ENCODE measurements at places on chromosomes 12 and 14. TPM values are rescaled to one million over a fixed set of nuclear protein-coding genes. Genes with fewer than 3 reads are reported as not detected.

- no peak for DNase-seq
These were observed 847.8 kb downstream of the RPS29 start for GRCh38 chr14:48738186-48738925.

DNA sequence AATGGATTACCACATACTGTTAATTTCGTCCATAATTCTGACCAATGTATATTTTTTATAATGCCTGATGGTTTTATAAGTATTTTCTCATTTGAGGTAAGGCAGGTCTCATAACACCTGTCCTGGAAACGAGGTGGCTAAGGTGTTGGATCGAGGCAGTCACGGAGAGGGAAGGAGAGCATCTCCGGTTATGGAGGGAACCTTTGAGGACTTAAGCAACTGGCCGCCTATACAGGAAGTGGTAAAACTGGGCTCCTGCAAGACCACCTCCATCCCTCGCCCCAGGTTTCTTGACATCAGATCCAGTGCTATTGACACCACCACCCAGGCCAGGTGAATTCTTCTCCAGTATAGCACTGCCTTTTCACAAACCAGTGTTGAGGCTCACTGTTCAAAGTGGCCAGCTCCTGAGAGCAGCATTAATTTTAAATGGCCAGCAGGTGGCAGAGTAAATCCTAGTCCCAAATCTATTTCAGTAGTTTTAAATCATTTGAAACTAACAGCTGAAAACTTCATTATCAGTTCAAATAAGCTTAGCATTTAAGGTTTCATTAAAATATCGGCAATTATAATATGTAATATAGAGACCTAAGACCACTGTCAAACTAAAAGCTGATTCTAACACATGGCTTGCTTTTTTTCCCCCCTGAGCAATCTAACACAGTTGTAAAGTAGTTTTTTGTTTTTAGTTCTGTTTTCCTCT, 100.8 kb downstream of the PPM1A start:
- DNase-seq: peak; percentile 62

DNA sequence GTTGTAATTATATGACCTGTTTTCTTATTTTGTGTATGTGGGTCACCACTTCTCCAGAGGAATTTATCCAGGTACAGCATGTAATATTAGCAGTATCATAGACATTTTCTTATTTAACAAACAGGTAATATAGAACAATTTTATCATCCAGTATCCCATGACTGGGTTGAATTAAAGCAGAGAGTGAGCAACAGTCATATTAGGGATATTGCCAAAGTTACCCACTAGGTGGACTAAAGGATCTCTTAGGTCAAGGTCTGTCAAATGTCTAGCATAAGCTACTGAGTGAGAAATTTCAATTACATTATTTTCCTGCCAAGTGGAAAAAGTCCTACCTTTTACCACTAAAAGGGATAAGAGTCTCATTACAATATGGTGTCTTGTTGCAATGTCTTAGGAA, 62.1 kb upstream of the TRIM9 start:
- no peak for DNase-seq

Gene TRPV4
- 1.2 TPM for polyA plus RNA-seq

Gene TAS2R31
- 1.8 TPM for polyA plus RNA-seq

Gene ASB2
- polyA plus RNA-seq: 26.4 TPM

Gene RNF212B
- not detected for polyA plus RNA-seq

Gene MSRB3
- 45.6 TPM for polyA plus RNA-seq

Gene PROX2
- polyA plus RNA-seq: 0.22 TPM

- peak; percentile 29 for DNase-seq
These were observed 63.3 kb upstream of the HSPB8 start for GRCh38 chr12:119115296-119115905.

DNA sequence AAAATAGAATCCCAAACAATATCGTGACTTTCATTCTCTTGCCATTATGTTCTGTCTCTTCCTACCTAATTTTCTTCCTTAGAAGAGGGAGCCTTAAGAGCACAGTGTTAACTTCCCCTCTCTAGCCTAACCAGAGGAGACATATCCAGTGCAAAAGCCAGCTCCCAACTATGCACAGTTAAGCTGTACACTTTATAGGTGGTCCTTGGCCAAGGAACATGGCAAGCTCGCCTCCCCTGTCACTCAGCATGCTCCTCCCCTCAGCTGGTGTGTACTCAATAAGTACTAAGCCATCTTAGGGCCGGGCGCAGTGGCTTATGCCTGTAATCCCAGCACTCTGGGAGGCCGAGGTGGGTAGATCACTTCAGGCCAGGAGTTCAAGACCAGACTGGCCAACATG, 255.1 kb upstream of the TMPO start:
- no peak for DNase-seq

DNA sequence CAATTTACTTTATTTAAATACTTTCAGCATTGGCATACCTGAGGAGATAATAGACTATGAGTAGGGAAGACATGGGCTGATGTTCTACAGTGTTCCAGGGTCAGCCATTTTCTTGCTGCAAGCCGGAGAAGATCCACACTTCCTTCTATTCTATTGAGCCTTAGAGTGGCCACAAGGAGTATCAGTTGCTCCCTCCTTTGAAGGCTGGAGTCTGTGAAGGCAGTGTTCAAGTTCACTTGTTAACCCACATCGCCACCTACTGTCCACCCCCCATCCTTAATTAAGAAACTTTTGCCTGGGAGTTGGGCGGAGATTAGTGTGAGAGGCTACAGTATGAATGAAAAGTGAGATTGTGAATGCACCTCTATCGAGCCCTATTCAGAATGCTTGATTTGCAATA, 666.6 kb downstream of the NRXN3 start:
- no peak for DNase-seq

Gene SBNO1
- polyA plus RNA-seq: 19.5 TPM

Gene SYNDIG1L
- not detected for polyA plus RNA-seq

DNA sequence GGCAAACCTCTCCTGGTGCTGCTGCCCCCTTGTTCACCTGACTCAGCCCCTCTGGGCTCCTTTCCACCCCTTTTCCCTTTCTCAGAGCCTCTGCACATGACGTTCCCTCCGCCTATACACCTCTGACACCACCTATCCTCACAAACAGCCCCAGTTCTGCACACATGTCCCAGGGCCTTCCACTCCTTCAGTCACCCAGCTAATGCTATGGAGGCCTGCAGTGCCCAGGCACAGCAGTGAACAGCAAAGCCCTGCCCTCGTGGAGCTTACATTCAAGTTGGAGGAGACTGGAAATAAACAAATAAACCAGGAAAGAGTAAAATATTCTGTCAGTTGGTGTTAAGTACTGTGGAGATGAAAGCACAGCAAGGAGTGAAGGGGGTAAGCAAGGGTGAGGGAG, 38.5 kb upstream of the MDM1 start:
- no peak for DNase-seq

DNA sequence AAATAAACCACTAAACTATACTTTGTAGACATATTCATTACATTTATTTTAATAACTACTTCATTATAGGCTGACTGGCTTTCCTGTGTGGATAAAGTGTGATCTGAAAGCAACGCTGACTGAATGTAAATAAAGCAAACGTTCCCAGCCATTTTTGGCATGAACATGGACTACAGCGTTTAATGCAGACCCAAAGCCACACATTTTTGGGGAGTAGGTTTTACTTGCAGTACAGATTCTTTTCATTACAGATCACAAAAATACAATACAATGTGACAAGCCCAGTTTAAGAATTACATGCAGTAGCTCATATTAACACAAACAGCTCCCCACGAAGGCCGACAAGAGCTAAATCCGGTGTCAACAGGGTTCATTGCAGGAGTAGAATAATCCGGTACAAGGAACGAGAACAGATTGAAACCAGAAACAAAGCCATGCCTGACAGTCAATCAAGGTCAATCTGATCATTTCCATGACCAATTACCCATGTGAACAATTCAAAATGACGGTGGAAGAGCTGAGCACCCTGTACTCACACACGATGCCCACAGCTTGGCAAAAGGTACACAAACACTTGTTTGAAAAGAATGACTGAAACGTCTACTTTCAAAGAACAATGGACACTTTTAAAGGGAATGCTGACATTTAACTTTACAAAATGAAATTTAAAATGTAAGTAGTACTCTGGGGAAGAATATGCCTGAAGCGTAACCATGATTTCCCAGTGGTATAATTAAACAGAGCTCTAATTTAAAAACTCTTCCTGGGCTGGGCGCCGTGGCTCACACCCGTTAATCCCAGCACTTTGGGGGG, 5.3 kb downstream of the BAG5 start:
- no peak for DNase-seq

DNA sequence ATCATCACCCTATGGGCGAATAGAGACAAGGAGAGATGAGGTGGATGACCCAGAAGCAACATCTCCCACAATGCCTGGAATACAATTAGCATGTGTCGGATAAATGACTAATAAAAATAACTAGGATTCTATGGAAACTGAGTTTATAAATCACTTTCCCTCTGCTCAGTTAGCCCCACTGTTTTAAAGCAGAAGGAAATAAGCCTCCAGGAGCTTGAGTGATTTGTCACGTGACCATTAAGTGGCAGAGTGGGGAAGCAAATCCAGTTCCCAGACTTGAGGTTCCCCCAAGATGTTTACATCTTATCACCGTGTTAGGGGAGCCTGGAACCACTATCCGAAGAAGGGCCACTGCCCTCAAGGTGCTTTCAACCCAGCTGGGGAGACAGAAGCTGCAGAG, 136.5 kb upstream of the CCND2 start:
- DNase-seq: no peak

Gene MYO1H
- 1.2 TPM for polyA plus RNA-seq

Gene KRT73
- polyA plus RNA-seq: 0.05 TPM

Gene FOS
- 178 TPM for polyA plus RNA-seq

GRCh38 chr12:39573971-39574370, 45.6 kb downstream of the ABCD2 start:
- no peak for DNase-seq

DNA sequence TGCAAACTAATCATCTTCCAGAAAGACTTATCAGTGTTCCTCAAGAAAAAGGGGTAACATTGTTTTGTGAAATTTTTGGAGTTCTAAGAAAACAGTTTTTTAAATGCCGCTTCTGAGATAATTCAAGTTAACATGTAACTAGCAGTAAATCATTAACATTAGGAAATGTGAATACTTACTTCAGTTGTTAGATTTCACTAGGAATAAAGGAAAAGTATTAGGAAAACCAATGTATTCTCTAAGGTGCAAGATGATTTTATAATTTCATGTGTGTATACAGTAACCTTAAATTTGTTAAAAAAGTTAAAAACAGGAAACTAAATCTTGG, 36.8 kb downstream of the PAPOLA start:
- DNase-seq: no peak

Gene TNS2
- polyA plus RNA-seq: 109 TPM

- DNase-seq: no peak
These were observed 705.8 kb downstream of the C12orf50 start for GRCh38 chr12:87323369-87323768.

- DNase-seq: peak; percentile 1
These were observed 115.4 kb upstream of the PPFIA2 start for GRCh38 chr12:81874586-81874985.

DNA sequence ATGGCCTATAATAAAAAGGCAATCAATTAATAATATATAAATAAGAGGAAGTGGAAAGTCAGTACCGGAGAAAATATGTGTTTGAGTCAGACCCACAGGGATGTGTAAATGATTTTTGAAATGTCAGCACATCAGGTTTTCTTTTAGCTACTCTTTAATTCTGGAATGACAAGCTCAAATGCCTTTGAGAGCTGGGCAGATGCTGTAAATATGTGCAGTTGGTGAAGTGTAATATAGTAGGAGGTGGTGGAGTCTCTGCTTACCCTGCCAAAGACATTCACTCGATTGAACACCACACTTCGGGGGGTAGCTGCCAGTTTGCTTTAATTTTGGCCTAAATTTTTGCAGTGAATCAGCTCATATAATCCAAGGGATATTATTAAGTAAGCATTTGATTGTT, 93.0 kb downstream of the PLEKHA5 start:
- DNase-seq: no peak

- no peak for DNase-seq
These were observed 1.6 kb downstream of the CRIP2 start for GRCh38 chr14:105476097-105476830.

GRCh38 chr14:57848353-57848752, 17.5 kb downstream of the SLC35F4 start:
- DNase-seq: no peak

Gene VDR
- polyA plus RNA-seq: 0.17 TPM

Gene MAP3K9
- polyA plus RNA-seq: 0.36 TPM

DNA sequence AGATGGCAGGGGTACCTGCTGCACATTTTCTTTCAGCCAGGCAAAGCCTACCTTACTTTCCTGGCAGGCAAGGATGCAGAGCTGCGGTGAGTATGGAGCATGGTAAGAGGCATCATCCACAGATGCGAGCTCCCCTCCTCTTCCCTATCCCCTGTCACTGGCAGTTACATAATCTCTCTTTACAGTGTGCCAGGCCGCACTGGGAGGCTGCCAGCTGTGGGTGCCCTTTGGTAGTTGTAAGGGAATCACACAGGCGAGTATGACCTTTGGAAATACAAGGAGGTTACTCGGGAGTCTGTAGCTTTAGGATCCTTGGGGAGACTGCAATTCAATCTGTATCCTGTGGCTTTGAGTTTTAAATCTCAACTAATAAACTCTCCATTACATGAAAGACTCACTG, 132.5 kb downstream of the KTN1 start:
- no peak for DNase-seq

Gene RFX4
- 0.25 TPM for polyA plus RNA-seq

Gene ERBB3
- 194 TPM for polyA plus RNA-seq

Gene SLC24A4
- polyA plus RNA-seq: 1.2 TPM

GRCh38 chr12:116731801-116732200, 6.1 kb downstream of the SPRING1 start:
- no peak for DNase-seq

Gene RTN1
- 2.2 TPM for polyA plus RNA-seq

DNA sequence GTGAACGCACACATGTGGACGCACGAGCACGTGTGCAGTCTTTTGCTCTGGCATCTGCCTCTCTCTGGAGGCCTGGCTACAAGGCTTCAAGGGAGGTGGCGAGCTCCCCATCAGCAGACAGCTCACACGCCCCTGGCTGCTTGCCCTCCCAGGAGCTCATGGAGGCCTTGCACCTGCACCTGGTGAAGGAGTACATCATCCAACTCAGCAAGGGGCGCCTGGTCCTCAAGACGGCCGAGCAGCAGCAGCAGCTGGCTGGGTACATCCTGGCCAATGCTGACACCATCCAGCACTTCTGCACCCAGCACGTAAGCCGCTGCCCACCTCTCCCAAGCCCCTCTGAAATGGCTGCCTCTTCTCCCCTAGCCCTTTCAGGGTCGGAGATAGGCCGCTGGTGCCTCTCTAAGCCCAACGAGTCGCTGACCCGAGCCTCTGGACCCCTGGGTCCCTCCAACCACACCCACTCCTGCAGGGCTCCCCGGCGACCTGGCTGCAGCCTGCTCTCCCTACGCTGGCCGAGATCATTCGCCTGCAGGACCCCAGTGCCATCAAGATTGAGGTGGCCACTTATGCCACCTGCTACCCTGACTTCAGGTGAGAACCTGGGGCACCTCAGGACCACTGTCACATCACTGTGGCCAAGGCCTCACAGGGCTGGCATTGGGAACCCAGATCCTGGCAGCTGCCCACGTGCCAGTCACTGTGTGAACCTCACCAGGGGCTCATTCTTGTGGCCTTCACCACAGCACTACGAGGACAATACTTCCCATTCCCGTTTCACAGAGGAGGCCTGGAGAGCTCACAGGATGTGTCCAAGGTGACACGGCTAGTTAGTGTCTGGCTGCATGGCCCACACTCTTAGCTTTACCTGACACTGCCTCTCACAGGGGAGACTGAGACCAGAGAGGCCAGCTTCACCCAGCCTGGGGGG, 10.2 kb downstream of the TNFAIP2 start:
- no peak for DNase-seq

Gene WDHD1
- polyA plus RNA-seq: 9.0 TPM

Data from muscle of arm (tissue), 14 donors.